Right hindlimb (tissue), 1 donor: ENCODE measurements at places on chromosomes 7 and 10.
A peak's percentile ranks its signal among the peaks of the same experiment; 100 is the strongest.

GRCh38 chr7:98352621-98353020 lies 48.3 kb downstream of the BAIAP2L1 start:
- DNase-seq: no peak

GRCh38 chr10:34808801-34809745 lies 6.0 kb downstream of the PARD3 start:
- peak; percentile 69 for DNase-seq

DNA sequence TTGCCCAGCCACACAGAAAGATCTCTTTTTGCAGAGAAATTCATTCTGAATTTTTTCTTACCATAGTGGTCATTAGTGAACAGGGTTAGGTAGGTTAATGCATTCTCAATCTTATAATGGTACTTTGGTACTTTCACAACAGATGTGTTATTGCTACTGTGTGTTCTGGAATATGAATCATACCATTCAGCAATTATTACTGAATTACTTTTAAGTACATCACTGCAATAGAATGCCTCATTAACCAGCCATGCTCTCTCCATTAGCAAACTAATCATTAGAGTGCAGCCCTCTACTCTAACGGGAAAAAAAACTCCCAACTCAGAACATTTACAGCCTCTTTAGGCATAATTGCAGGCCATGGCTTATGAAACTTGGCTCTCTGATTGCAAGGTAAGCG lies 102.1 kb downstream of the DOCK4 start:
- no peak for DNase-seq

DNA sequence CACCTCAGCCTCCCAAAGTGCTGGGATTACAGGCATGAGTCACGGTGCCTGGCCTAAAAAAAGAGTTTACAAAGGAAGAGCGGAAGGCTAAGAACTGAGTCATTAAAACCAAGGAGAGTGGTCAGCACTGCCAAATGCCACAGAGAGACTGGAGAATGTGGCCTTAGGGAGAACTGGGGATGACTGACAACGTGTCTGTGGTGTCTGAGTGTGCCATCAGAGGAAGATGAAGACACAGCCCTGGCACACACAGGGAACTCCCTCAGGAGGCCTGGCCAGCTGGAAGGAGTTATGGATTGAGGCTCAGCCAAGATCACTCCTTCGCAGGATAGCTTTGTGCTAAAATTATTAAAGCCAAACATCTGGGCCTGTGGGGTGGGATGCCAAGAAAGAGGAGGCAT lies 3.9 kb upstream of the INA start:
- DNase-seq: peak; percentile 47
